Left ventricle myocardium inferior (tissue), 1 donor: ENCODE measurements at places on chromosomes 5 and 9. TPM values are rescaled to one million over a fixed set of nuclear protein-coding genes. Genes with fewer than 3 reads are reported as not detected.

- DNase-seq = no peak
Measured at GRCh38 chr9:34663303-34663605, 797 bp upstream of the CCL27 start.

DNA sequence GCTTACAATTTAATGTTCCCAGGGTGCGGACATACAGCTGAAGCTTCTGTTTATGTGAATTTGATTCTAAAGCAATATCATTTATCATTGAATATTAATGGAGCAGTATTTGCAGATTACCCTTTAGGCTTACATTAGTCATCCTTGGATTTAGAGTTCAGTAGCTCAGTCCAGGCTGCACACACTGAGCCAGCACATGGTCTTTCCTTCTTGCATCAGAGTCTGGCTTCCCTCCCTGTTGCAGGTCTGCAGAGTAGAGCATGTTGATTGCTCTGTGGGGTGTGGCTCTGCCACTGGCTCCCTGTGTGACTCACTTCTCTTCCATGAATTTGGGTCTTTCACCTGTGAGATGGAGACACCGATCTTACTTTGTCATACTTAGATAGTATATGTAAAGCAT lies 36.8 kb downstream of the NSG2 start:
- DNase-seq = no peak

- DNase-seq = no peak
Measured at GRCh38 chr9:102911185-102911584, 83.9 kb upstream of the CYLC2 start.

GRCh38 chr9:127214421-127215267 lies 49.9 kb upstream of the GARNL3 start:
- no peak for DNase-seq

ZNF462 gene
- total RNA-seq = 29.2 TPM

ACTL7A gene
- not detected for total RNA-seq

ASPN gene
- total RNA-seq = 17.5 TPM
